ENCODE measurements at places on chromosomes 16 and 17. TPM values are rescaled to one million over a fixed set of nuclear protein-coding genes. Genes with fewer than 3 reads are reported as not detected.
A peak's percentile ranks its signal among the peaks of the same experiment; 100 is the strongest.

GRCh38 chr16:86044881-86045590 is 146.1 kb downstream of the IRF8 start:
- H3K27me3 ChIP-seq, result peaks cover 52% of the 10 kb centered on the region
- H3K36me3 ChIP-seq, result no peaks in the 10 kb centered on the region
- DNase-seq, result no peak
- H3K27ac ChIP-seq, result no peak overlapping the region

DNA sequence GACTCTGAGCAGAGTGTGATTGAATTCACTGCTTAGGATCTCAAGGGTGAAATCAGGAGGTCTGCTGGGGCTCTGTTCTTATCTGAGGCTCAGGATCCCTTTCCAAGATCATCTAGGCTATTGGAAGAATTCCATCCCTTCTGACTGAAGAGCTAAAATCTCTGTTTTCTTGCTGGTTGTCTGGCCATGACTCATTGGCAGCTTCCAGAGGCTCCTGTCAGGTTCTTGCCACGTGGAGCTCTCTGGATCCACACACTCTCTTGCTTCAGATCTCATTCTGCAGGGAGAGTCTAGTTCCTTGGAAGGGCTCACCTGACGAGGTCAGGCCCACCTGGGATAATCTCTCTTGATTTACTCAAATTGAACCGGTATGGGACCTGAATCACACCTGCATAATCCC is 930.7 kb downstream of the CDH8 start:
- no peak overlapping the region for H3K4me3 ChIP-seq
- DNase-seq, result no peak
- H3K27ac ChIP-seq, result no peak overlapping the region
- H3K36me3 ChIP-seq, result no peaks in the 10 kb centered on the region
- H3K4me1 ChIP-seq, result no peaks in the 10 kb centered on the region
- peaks cover 2% of the 10 kb centered on the region for H3K27me3 ChIP-seq

- H3K27me3 ChIP-seq, result peaks cover 19% of the 10 kb centered on the region
- H3K27ac ChIP-seq, result no peak overlapping the region
- no peaks in the 10 kb centered on the region for H3K4me1 ChIP-seq
- no peak overlapping the region for H3K4me3 ChIP-seq
- H3K36me3 ChIP-seq, result no peaks in the 10 kb centered on the region
Measured at GRCh38 chr16:57708168-57708567, 13.6 kb downstream of the DRC7 start.

GRCh38 chr17:44002141-44002848 is 2.1 kb upstream of the NAGS start:
- H3K4me1 ChIP-seq, result peaks cover 45% of the 10 kb centered on the region
- H3K27me3 ChIP-seq, result peaks cover 2% of the 10 kb centered on the region
- DNase-seq, result peak; percentile 76
- H3K4me3 ChIP-seq, result no peak overlapping the region
- no peaks in the 10 kb centered on the region for H3K36me3 ChIP-seq

- peaks cover 20% of the 10 kb centered on the region for H3K36me3 ChIP-seq
- peak; percentile 57 for DNase-seq
- H3K27me3 ChIP-seq, result peaks cover 6% of the 10 kb centered on the region
- peak overlapping the region; percentile 98 for H3K27ac ChIP-seq
- peaks cover 70% of the 10 kb centered on the region for H3K4me1 ChIP-seq
- H3K4me3 ChIP-seq, result peak overlapping the region; percentile 95
Measured at GRCh38 chr16:85172455-85173145, 60.3 kb upstream of the CIBAR2 start.

- H3K27ac ChIP-seq, result no peak overlapping the region
- peaks cover 5% of the 10 kb centered on the region for H3K36me3 ChIP-seq
- peaks cover 4% of the 10 kb centered on the region for H3K27me3 ChIP-seq
- H3K4me3 ChIP-seq, result no peak overlapping the region
Measured at GRCh38 chr17:9645851-9646545, 681 bp downstream of the USP43 start.

DNA sequence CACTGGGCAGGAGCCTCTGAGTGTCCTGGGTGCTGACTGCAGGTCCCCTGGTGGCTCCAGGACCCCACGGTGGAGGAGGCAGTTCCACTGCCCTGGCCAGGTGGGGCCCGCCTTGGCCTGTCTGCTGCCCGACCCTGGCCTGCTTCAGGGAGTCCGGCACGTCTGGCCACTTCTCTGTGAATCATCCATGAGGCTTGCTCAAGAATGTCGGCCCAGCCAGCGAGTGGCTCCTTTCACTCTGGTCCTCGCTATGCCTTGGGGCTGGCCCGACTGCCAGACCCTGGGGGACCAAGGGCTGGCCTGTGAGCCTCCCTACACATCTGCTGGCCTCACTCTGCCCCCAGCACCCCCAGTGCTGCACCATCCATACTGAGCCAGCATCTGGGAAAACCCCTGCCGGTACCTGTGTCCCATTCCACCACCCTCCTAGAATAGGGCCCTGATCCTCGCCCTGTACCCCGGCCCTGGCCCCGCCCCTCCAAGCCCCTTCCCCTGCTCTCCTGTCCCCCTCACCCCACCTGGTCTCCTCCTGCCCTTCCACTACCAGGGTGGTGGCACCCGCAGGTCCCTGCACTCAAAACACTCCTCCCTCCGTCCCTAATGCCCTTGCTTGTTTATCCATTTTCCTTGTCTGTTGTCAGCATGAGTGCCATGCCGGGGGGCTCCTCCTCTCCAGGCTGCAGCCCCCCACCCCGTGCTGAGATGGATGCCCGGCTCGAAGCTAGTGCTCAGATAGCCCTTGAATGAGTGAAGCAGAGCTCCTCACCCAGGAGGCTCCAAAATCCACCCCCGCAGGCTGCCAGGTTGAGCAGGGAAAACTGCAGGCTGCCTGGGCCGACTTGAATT is 35.5 kb downstream of the ADCY7 start:
- peak; percentile 55 for DNase-seq
- peaks cover 21% of the 10 kb centered on the region for H3K4me1 ChIP-seq
- H3K4me3 ChIP-seq, result no peak overlapping the region
- H3K27ac ChIP-seq, result peak overlapping the region; percentile 72

GRCh38 chr17:80050706-80051105 is 14.3 kb downstream of the CCDC40 start:
- H3K27ac ChIP-seq, result no peak overlapping the region
- no peak for DNase-seq
- H3K4me1 ChIP-seq, result peaks cover 5% of the 10 kb centered on the region
- no peaks in the 10 kb centered on the region for H3K27me3 ChIP-seq
- no peaks in the 10 kb centered on the region for H3K36me3 ChIP-seq

- H3K36me3 ChIP-seq, result no peaks in the 10 kb centered on the region
- no peak overlapping the region for H3K27ac ChIP-seq
- H3K4me3 ChIP-seq, result peak overlapping the region; percentile 39
- no peak for DNase-seq
- peaks cover 38% of the 10 kb centered on the region for H3K27me3 ChIP-seq
Measured at GRCh38 chr17:31486351-31487062, 95.0 kb downstream of the RAB11FIP4 start.

GRCh38 chr16:89001117-89002027 is 24.4 kb upstream of the CBFA2T3 start:
- H3K4me3 ChIP-seq, result no peak overlapping the region
- no peak overlapping the region for H3K27ac ChIP-seq
- DNase-seq, result no peak
- H3K36me3 ChIP-seq, result peaks cover 12% of the 10 kb centered on the region

DNA sequence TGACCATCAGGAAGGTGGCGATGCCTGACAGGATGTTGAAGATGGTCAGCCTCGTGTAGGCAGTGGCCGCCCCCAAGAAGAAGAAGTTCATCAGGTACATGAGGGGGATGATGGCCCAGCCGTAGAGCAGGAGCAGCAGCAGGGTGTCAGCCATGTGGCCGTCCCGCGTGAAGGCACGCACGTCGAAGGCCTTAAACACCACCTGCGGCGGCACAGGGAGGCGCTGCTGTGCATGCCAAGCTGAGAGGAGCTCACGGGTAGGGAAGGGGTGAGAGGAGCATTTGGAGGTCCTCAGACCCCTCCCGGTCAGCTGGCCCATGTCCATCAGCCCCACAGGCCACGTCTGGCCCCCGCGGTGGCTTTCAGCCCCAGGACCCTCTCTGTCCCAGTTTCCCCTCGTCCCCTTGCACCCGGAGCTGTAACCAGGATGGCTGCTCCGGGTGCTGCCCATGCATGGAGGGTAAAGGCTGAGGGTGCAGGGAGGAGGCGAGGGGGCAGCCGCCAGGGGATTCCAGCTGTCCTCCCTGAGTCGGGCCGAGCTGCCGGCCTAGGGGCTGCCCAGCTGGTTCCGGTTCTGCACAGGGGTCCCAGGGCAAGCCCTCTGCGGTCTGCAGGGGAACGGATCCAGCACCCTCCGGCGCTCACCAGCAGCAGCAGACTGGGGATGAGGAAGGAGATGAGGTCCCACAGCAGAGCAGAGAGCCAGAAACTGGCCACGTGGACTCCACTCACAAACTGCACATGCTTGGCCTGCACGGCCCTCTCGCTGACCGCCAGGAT is 17.1 kb upstream of the RNPS1 start:
- no peak overlapping the region for H3K27ac ChIP-seq
- H3K4me3 ChIP-seq, result no peak overlapping the region
- no peaks in the 10 kb centered on the region for H3K36me3 ChIP-seq
- H3K4me1 ChIP-seq, result no peaks in the 10 kb centered on the region
- H3K27me3 ChIP-seq, result peaks cover 12% of the 10 kb centered on the region
- no peak for DNase-seq

GRCh38 chr17:76884995-76885893 is 17.0 kb downstream of the MGAT5B start:
- no peak overlapping the region for H3K27ac ChIP-seq
- H3K36me3 ChIP-seq, result no peaks in the 10 kb centered on the region
- DNase-seq, result no peak
- H3K27me3 ChIP-seq, result peaks cover 12% of the 10 kb centered on the region

GRCh38 chr17:42878123-42878880 is 22.3 kb upstream of the G6PC1 start:
- H3K4me1 ChIP-seq, result peaks cover 7% of the 10 kb centered on the region
- no peak for DNase-seq
- H3K4me3 ChIP-seq, result no peak overlapping the region
- H3K27ac ChIP-seq, result no peak overlapping the region
- H3K36me3 ChIP-seq, result no peaks in the 10 kb centered on the region
- peaks cover 42% of the 10 kb centered on the region for H3K27me3 ChIP-seq

Gene TBC1D26
- not detected for total RNA-seq

Gene TMIGD1
- not detected for total RNA-seq

Gene MFSD6L
- total RNA-seq, result not detected

Gene QPRT
- 4.6 TPM for total RNA-seq

Gene KIF18B
- 23.4 TPM for total RNA-seq

Gene KRTAP2-2
- total RNA-seq, result not detected

Gene DCAF7
- total RNA-seq, result 63.8 TPM

Gene PRSS8
- total RNA-seq, result not detected

Gene NUDT7
- total RNA-seq, result 1.1 TPM

Gene HASPIN
- total RNA-seq, result 4.5 TPM

Gene SPEM1
- total RNA-seq, result not detected

Measured in HFFc6 (cell line).